NCI-H510A treated with DMSO at 0.1 percent for 48 hours (cell line): ENCODE measurements at places on chromosomes 2 and 18.

DNA sequence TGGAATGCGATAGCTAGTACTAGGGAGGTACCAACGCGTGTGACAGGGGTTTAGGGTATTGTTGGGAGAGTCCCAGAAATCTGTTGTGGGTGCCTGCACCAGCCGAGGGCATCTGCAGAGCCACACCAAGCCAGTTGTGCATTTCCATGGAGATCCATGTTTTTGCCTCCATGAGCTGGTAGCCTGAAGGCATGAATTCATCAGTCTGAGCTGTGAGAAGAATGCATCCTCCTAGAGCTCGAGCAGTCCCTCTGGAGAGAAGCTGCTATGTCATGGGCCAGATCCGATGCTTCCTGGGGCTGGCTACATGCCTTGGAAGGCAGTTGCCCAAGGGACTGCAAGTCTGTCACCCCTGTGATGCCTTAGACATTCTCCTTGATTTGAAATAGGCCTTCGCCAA, 57.9 kb downstream of the LIPG start:
- DNase-seq, result no peak

DNA sequence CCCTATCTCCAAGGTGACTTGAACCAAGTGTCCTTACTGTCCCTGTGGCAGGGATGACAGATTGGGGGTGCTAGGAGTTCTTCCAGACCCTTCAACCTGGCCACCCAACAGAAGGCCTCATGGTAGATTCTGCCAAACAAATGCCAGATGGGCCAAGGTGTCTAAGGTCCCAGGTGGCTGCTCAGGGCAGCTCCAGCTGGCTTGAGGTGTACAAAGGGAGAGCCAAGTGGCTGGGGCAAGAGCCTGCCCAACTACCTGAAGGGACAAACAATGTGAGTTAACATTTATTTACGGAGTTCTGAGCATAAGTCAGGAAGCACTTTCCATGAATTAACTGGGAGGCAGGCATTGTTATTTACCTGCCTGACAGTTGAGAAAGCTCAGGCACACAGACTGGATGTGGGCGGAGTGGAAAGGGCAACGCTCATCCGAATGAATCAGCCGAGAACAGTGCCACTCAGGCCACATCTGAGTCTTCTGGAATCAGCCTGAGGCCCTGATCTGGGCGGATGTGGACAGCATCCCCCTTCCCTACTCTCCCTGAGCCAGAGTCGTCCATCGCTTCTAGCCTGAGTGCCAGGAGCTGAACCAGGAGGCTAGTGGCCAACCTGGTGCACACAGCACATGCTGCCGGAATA, 4.4 kb upstream of the KCNIP3 start:
- DNase-seq, result no peak

GRCh38 chr2:108165729-108166128, 74.0 kb upstream of the SULT1C3 start:
- no peak for DNase-seq

DNA sequence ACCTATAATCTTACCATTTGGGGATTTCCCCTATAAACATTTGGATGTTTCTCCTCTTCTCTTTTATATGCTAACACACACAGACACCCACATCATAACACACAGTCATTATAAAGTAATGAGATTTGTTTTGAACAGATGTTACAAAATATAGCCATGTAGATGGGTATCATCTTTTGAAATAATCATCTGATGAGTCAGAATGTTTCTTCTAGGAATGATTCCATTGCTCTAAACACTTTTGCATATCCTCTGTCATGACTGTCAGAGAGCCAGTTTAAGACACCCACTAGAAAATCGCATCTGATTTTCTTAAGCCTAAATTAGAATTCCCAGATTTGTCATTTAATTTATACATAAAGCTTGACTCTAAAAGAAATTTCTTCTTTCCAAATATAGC, 442.6 kb downstream of the CMPK2 start:
- no peak for DNase-seq

- DNase-seq, result no peak
Measured at GRCh38 chr2:7358865-7359447, 441.7 kb downstream of the RNF144A start.

DNA sequence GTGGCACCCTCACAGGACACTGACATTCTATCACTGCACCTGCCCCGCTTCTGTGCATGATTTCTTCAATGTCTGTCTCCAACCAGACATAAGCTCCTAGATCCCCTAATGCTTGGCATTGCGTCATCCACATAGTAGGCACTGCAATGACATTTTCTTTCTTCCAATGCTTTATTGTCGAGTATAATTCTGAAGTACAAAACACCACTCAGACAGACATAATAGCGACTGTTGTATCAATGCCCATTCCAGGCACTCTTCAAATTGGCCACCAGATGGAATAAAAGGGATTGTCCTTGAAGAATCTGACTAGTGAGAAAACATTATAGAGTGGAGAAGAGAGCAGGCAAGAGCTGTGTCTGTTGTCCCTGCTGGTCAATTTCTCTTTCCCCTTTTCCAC, 89.0 kb downstream of the LPIN1 start:
- DNase-seq, result peak; percentile 14

GRCh38 chr2:37829202-37829601, 95.9 kb upstream of the RMDN2 start:
- no peak for DNase-seq

DNA sequence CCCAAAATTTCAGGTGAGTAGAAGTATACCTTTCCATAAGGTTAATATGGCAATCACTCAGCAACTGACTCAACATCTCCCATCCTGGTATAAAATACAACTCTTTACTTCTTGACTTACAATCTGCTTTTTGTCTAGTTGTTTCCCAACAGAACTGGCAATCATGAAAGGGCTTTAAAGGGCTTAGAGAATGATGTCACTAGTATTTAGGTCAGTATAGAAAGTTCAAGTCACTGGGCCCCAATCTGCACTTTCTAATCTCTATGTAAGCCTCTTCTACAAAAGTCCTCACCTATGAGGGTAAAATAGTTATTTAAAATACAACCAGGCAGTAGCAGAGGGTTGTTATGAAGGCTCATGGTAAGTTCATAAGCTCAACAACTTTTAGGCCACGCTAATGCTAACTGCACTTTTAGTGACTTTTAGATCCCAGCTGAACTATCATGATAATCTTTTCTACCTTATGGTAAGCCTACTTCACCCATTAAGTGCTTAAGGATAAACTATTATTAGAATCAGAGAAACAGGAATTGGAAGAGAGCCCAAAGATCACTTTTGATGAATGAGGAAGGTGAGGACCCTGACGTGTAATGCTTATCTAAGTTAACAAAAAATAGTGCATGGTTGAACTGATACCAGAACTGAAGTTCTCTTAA, 79.6 kb downstream of the GORASP2 start:
- DNase-seq, result no peak

DNA sequence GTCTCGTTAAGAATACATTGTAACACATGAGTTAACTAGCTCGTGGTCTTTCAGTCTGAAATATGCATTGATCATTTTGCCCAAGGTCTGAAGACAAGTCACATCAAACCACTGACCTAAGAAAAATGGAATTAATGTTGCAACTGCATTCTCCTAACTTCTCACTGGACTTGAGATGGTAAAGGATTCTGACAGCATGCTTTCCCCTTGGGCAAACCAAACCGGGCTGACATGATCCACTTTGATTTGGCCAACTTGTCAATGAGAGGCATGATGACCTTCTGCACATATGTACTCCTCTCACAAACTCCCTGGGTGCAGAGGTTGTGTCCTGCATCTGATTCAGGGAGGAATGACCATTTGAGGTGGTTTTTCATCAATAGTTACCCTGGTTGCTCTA, 1982.5 kb upstream of the PIK3C3 start:
- no peak for DNase-seq

- DNase-seq, result no peak
Measured at GRCh38 chr18:2402084-2402483, 169.2 kb downstream of the METTL4 start.
